ENCODE measurements at places on chromosomes 6 and 20.
A peak's percentile ranks its signal among the peaks of the same experiment; 100 is the strongest.

GRCh38 chr6:138393871-138394783, 9.9 kb upstream of the HEBP2 start:
- H3K27me3 ChIP-seq, result peaks cover 14% of the 10 kb centered on the region
- H3K4me1 ChIP-seq, result no peaks in the 10 kb centered on the region
- H3K4me3 ChIP-seq, result no peak overlapping the region
- no peak for DNase-seq
- H3K36me3 ChIP-seq, result no peaks in the 10 kb centered on the region

DNA sequence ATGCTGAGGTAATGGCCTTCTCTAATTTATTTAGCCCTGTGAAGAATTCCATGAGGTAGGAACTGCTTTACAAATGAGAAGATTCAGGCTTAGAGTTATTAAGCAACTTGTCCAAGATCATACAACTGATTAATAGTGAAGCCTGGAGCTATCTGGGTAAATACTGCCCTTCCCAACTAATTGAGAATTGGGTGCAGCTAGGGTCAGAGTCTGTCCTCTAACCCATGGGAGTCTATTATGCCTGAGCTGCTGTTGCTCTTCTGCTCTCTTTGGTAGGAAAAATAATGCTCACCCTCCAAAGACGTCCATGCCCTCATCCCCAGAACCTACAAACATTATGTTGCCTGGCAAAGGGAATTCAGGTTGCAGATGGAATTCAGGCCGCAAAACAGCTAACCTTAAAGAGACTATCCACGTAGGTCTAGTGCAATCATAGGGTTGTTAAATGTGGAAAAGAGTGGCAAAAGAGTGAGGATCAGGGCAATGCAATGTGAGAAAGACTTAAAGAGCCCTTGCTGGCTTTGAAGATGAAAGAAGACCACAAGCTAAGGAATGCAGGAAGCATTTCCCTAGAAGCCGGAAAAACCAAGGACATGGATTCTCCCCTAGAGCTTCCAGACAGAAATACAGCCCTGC, 90.1 kb downstream of the SPTLC3 start:
- H3K27ac ChIP-seq, result no peak overlapping the region
- H3K27me3 ChIP-seq, result no peaks in the 10 kb centered on the region
- H3K36me3 ChIP-seq, result peaks cover 3% of the 10 kb centered on the region
- DNase-seq, result no peak
- H3K4me3 ChIP-seq, result no peak overlapping the region

DNA sequence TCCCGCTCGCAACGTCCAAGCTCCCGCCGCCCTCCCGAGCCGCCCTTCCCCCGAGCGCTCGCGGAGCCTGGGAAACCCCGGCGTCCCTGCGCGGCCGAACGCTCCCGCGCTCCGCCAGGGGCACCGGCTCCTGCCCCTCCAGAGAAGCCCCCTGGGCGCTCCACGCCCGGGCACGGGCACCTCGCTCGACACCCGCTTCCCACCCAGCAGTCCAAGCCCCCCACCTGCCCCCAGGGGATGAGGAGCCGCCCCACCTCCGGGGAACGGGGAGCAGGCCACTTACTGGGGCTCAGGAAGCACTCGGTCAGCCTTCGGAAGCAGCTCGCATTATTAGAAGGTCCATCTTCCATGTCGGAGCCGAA, 1.4 kb downstream of the PDE10A start:
- peaks cover 22% of the 10 kb centered on the region for H3K4me1 ChIP-seq
- H3K27me3 ChIP-seq, result peaks cover 60% of the 10 kb centered on the region
- H3K4me3 ChIP-seq, result peak overlapping the region; percentile 75
- DNase-seq, result no peak

DNA sequence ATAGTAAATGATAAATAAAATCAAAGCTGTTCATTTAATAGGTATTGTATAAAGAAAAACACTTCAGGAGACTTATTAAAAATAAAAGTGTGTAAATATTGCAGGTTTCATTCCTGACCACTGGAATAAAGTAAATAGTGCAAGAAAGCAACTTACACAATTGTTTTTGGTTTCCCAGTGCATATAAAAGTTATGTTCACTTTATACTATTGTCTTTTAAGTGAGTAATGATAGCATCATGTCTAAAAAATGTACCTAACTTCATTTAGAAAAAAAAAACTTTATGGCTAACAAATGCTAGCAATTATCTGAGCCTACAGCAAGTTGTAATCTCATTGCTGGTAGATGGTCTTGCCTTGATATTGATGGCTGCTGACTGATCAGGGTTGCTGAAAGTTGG, 726.6 kb upstream of the POU3F2 start:
- no peak overlapping the region for H3K27ac ChIP-seq
- no peaks in the 10 kb centered on the region for H3K4me1 ChIP-seq
- H3K27me3 ChIP-seq, result no peaks in the 10 kb centered on the region

DNA sequence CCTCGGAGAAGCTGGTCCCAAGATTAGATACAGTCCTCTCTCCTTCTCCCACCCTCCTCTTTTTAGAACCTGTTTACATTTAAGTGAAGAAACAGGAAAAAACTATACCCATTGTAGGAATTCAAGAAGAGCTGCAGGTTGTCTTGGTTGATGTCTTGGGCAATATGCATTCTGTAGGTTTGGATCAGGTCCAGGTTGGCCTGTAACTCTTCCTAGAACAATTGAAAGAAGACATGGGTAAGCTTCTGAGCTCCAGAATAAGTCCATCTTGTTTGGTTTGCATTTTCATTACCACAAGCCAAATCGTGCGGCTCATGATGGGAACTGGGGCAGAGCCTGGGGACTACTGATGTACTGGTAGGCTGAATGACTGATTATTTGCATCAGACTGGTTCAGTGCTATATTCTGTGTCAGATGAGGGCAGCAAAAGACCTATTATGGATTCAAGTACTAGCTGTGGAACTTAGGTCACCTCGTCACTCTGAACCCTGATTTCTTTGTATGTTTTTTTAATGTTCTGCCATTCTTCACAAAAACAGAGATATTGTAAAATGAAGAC, 20.3 kb upstream of the SLA2 start:
- no peaks in the 10 kb centered on the region for H3K4me1 ChIP-seq
- H3K27ac ChIP-seq, result no peak overlapping the region
- H3K4me3 ChIP-seq, result no peak overlapping the region
- peaks cover 13% of the 10 kb centered on the region for H3K36me3 ChIP-seq
- DNase-seq, result no peak

GRCh38 chr6:39884696-39885095, 49.6 kb downstream of the MOCS1 start:
- H3K36me3 ChIP-seq, result peaks cover 15% of the 10 kb centered on the region
- H3K4me1 ChIP-seq, result peaks cover 44% of the 10 kb centered on the region
- peak overlapping the region; percentile 67 for H3K27ac ChIP-seq
- DNase-seq, result no peak

DNA sequence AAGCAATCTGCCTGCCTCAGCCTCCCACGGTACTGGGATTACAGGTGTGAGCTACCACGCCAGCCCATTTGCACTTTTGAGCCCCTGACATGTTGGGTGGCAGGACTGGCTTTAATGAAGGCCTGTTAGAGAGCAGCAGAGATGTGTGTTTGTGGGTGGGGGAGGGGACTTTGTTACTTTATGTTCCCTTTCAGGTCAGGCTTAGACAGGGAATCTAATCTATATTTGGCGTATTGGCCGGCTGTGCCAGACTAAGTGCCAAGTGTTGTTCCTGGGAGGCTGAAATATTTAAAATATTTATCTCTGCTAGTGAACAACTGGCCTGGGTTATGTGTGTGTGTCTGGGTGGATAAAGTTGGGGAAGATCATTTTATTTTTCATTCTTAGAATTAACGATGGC, 6.1 kb downstream of the GMPR start:
- H3K27ac ChIP-seq, result peak overlapping the region; percentile 10
- peaks cover 2% of the 10 kb centered on the region for H3K36me3 ChIP-seq
- peaks cover 29% of the 10 kb centered on the region for H3K4me1 ChIP-seq
- DNase-seq, result no peak
- H3K4me3 ChIP-seq, result no peak overlapping the region

GRCh38 chr6:47147175-47147727, 105.1 kb upstream of the ADGRF1 start:
- H3K4me3 ChIP-seq, result no peak overlapping the region
- peak overlapping the region; percentile 40 for H3K27ac ChIP-seq
- peaks cover 20% of the 10 kb centered on the region for H3K4me1 ChIP-seq
- peaks cover 5% of the 10 kb centered on the region for H3K36me3 ChIP-seq
- H3K27me3 ChIP-seq, result peaks cover 2% of the 10 kb centered on the region

DNA sequence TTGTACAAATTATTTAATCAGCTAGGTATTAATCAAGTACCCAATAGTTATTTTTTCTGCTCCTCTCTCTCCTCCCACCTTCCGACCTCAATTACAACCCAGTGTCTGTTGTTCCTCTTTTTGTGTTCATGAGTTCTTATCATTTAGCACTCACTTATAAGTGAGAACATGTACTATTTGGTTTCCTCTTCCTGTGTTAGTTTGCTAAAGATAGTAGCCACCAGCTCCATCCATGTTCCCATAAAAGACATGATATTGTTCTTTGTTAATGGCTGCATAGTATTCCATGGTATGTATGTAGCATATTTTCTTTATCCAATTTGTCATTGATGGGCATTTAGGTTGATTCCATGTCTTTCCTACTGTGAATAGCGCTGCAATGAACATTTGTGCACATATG, 652.8 kb upstream of the CITED2 start:
- H3K4me1 ChIP-seq, result peaks cover 12% of the 10 kb centered on the region
- no peak for DNase-seq
- H3K4me3 ChIP-seq, result no peak overlapping the region
- H3K36me3 ChIP-seq, result peaks cover 18% of the 10 kb centered on the region
- no peak overlapping the region for H3K27ac ChIP-seq

GRCh38 chr20:35279533-35280174, 1.7 kb upstream of the MMP24OS start:
- peak overlapping the region; percentile 71 for H3K27ac ChIP-seq
- no peaks in the 10 kb centered on the region for H3K27me3 ChIP-seq
- DNase-seq, result no peak
- H3K4me1 ChIP-seq, result peaks cover 33% of the 10 kb centered on the region

- H3K27ac ChIP-seq, result no peak overlapping the region
- peaks cover 4% of the 10 kb centered on the region for H3K36me3 ChIP-seq
- no peak overlapping the region for H3K4me3 ChIP-seq
- DNase-seq, result peak; percentile 13
- peaks cover 20% of the 10 kb centered on the region for H3K27me3 ChIP-seq
These were observed 203.0 kb downstream of the CDC5L start for GRCh38 chr6:44590471-44590870.

DNA sequence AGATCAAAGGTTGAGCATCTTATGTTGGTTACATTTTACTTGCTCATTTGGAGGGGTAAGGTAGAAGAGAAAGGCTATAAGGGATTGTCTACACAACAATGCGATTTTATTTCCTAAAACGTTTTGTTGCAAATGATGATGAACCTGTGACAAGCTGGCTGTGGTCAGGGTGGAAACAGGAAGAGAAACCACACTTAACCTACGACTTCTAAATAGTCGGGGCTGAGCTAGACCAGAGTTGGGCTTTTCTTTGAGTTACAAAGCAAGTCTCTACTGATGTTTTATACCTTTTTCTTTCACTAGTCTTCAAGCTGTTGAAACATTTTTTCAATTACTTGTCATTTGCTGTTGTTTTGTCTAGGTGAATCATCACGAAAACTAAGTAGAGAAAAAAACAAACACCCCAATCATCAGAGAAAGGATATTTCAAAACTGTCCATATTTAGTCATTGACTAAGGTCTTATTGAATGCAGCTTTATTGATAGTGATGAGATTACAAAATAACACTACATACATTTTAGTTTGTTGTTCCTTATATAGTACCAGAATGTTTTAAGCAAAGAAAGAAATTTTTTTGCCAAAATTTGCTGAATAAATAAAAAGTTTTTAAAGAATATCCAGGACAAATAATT, 18.0 kb downstream of the KLHL31 start:
- H3K27me3 ChIP-seq, result peaks cover 1% of the 10 kb centered on the region
- no peaks in the 10 kb centered on the region for H3K36me3 ChIP-seq
- H3K27ac ChIP-seq, result no peak overlapping the region
- H3K4me1 ChIP-seq, result peaks cover 13% of the 10 kb centered on the region

DNA sequence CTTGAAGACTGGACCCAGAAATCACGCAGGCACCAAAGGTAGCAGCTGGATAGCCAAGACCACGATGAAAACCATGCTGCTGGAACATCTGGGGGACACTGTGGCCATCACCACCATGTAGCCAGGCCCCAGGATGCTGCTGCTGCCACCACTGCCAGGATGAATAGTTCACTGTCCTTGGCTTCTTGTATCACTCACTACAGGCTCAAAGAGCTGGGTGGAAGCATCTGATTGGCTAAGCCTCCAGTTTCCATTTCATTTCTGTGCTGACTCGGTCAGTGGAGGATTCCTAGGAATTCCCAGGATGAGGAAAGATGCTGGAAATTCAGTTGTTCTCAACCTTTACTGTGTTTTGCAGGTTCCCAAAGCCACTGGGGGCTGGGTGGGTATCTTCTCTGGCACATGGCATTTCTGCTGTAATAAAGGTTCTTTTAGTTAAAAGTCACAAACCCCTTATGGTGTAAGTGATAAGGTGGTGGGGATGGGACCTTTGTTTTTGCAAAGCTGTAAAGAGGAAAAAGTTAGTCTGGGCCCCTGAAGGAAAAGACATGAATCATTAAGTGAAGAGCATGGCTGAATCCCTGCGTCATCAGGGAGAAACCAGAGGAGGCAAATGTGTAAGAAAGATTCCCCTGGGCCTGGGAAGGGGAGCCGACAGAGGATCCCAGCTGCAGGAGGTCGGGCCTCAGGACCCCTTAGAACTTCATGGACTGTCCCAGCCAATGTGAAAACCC, 75.6 kb upstream of the RNF24 start:
- peaks cover 8% of the 10 kb centered on the region for H3K4me1 ChIP-seq
- H3K36me3 ChIP-seq, result peaks cover 4% of the 10 kb centered on the region
- no peak overlapping the region for H3K4me3 ChIP-seq
- H3K27ac ChIP-seq, result peak overlapping the region; percentile 54
- peaks cover 9% of the 10 kb centered on the region for H3K27me3 ChIP-seq
- peak; percentile 70 for DNase-seq

DNA sequence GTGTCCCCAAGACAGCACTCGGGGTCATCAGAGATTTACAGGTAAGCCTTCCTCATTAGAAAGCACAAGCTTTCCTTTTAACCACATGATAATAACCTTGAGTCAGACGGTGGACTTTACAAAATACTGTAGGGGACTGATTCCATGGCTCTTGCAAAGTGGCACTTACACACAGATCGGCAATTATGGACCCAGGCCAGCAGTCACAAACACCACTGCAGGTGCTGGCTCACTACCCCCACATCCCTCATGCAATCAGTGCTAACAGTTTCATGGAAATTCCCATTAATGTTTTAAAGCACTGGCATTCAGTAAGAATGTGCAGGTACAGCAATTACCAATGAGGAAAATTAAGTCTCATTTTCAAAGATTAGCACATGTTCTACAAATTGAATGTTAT, 516.5 kb downstream of the PRKN start:
- no peak overlapping the region for H3K4me3 ChIP-seq
- H3K36me3 ChIP-seq, result no peaks in the 10 kb centered on the region
- H3K4me1 ChIP-seq, result no peaks in the 10 kb centered on the region
- no peak overlapping the region for H3K27ac ChIP-seq
- H3K27me3 ChIP-seq, result no peaks in the 10 kb centered on the region
- no peak for DNase-seq

- no peaks in the 10 kb centered on the region for H3K4me1 ChIP-seq
- H3K4me3 ChIP-seq, result no peak overlapping the region
- no peaks in the 10 kb centered on the region for H3K27me3 ChIP-seq
- DNase-seq, result no peak
- no peaks in the 10 kb centered on the region for H3K36me3 ChIP-seq
These were observed 7.9 kb upstream of the CDK19 start for GRCh38 chr6:110823146-110823545.

GRCh38 chr6:89952686-89953085, 58.4 kb downstream of the GJA10 start:
- no peak overlapping the region for H3K4me3 ChIP-seq
- H3K27me3 ChIP-seq, result peaks cover 3% of the 10 kb centered on the region
- H3K36me3 ChIP-seq, result no peaks in the 10 kb centered on the region
- no peak for DNase-seq
- H3K27ac ChIP-seq, result no peak overlapping the region

- DNase-seq, result no peak
- no peaks in the 10 kb centered on the region for H3K4me1 ChIP-seq
- H3K27me3 ChIP-seq, result peaks cover 14% of the 10 kb centered on the region
- H3K27ac ChIP-seq, result no peak overlapping the region
- no peaks in the 10 kb centered on the region for H3K36me3 ChIP-seq
These were observed 270.7 kb upstream of the ADGRB3 start for GRCh38 chr6:68364271-68364805.
